BJ (cell line): ENCODE measurements at places on chromosomes 11 and 22.

DNA sequence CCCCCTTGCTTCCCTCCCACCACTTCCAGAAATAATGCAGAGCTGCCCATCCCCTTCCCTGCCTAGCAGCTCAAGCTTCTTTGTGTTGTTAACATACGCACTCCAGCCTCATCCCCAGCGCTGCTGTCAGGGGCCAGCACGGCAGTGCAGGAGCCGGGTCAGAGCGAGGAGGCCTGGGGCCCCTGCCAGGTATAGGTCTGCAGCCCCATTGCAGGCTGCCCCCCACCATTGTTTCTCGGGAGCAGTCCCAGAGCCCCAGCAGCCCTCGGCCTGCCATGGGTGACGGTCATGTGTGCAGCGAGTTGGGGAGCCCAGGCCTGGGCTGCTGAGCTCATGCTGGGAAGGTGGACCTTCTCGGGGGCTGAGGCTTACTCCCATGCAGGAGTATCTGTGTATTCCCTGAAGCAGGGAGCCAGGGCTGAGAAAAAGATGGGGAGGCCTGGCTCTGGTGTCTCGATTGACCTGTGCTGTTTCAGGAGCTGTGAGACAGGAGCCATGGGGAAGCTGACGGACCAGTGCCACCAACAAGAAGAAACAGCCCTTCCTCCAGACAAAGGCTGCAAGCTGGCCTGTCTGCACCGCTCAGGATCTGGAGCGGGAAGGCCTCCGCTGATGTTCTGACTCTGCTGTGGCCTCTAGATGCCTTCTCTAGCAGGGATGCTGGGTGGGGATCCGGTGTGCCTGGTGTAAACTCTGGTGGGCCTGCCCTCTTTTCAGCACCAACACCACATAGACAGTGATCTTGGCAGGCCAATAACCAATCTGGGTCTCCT, 220.5 kb upstream of the B3GAT1 start:
- DNase-seq: no peak

DNA sequence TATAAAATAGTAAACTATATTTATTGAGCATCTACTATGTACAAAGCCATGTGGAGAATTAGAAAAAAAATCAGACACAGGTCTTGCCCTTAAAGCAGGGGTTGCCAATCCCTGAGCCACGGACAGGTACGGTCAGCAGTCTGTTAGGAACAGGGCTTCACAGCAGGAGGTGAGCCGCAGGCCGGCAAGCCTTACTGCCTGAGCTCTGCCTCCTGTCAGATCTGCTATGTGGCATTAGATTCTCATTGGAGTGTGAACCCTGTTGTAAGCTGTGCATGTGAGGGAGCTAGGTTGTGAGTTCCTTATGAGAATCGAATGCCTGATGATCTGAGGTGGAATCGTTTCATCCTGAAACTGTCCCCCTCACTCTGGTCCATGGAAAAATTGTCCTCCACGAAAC, 2.1 kb upstream of the RAG2 start:
- DNase-seq: no peak

- no peak for DNase-seq
These were observed 257.1 kb upstream of the TENM4 start for GRCh38 chr11:79697905-79698304.

DNA sequence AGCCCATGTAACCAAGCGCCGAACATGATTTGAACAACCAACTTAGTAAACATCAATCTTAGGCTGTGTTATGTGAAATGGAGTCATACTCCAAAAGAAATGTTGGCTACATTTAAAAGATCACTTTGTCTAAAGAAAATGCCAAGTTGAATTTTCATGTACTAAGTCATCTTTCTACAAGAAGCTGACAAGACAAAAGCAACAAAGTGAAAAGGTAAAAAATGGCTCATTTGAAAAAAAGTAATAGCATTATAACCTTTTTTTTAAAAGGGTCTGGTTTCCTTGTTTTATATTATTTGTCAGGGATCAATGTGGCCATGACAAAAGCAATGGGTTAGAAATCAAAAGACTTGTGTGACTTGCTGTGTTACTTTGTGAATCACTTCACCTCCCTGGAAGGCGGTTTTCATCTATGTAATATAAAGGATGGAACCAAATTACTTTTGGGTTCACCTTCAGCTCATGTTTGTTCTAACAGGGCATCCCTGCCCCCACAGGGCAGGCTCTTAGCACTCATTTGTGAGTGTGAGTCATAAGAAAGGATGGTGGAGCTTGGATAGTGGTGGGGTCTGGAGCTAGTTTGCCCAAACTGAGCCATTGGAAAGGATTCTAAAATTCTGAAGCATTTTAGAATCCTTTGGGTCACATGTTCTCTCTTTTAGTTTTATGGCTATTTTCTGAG, 131.9 kb upstream of the MTMR2 start:
- DNase-seq: no peak

- no peak for DNase-seq
These were observed 176.1 kb downstream of the GUCY1A2 start for GRCh38 chr11:106842134-106842533.

GRCh38 chr11:3946455-3947017, 91.1 kb downstream of the STIM1 start:
- no peak for DNase-seq

DNA sequence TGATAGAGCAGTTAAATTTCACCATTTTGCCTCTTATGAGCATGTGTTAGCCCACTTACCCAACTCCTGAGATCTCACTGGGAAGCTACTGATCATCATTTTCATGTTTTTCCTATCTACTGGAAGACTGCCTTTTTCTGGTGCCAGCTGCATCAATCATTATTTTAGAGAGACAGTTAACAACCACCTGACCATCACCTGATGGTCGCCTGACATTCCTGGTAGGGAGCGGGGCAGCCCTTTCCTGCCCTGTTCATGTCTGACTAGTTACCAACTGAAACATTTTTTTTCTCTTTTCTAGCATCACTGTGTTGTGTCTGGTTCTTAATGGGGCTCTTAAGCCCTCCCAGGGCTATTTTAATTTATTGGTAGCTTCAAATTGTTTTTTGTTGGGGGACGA, 20.2 kb upstream of the PATL1 start:
- DNase-seq: no peak
